Nephron progenitor cell (in vitro differentiated cells): ENCODE measurements at places on chromosomes 3 and 15.

DNA sequence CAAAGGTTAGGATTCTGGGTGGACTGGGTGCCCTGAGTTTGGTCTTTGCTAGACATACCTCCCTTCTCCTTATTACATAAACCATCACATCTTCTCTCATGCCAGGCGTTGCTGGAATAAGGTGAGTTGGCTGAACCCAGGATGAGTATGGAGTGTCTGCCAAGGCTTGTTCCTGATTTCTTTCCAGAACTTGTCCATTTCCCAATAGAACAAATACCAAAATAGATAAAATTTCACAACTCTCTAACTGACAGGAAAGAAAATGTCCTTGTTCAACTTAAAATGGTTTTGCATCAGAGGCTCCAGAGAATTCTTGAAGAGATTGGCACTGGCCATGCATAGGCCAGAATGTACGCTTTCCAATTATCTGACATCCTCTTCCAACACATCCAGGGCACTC lies 291.9 kb downstream of the IGSF11 start:
- no peaks in the 10 kb centered on the region for H3K36me3 ChIP-seq
- no peak for DNase-seq
- H3K4me1 ChIP-seq: no peaks in the 10 kb centered on the region
- H3K27ac ChIP-seq: no peak overlapping the region
- H3K27me3 ChIP-seq: peaks cover under 1% of the 10 kb centered on the region
- H3K4me3 ChIP-seq: no peak overlapping the region

DNA sequence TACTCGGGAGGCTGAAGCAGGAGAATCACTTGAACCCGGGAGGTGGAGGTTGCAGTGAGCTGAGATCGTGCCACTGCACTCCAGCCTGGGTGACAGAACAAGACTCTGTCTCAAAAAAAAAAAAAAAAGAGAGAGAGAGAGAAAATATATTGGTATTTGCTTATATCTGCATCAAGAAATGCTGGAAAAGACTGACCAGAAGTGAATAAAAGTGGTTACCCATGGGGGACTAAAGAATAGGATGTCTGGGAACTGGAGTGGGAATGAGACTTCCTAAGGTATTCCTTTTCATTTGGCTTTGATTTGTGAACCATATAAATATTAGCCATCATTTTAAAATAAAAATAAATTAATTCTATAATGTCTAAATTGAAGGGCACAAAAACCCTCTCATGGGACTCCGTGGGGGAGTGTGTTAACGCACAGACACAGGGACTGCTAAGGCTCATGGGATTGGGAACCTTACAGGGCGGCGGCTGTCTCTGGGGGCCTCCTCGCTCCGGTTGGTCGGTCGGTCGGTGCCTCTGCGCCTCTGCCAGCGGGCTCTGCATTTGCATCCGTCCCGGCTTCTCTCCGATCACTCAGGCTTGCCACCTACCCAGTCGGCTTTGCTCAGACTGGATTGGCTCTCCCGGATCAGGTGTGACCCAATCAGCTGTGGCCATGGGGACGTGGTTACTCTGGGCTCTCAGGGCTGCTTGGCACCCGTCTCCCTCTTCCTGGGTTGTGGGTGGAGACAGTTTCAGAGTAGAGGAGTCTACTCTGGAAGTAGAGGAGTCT lies 12.7 kb upstream of the TSPAN3 start:
- H3K27me3 ChIP-seq: peaks cover 3% of the 10 kb centered on the region
- peak; percentile 65 for DNase-seq
- H3K4me3 ChIP-seq: peak overlapping the region; percentile 47
- no peaks in the 10 kb centered on the region for H3K36me3 ChIP-seq
- H3K27ac ChIP-seq: peak overlapping the region; percentile 40

- H3K27me3 ChIP-seq: no peaks in the 10 kb centered on the region
- H3K36me3 ChIP-seq: no peaks in the 10 kb centered on the region
- no peak overlapping the region for H3K4me3 ChIP-seq
- no peak overlapping the region for H3K27ac ChIP-seq
- DNase-seq: no peak
Observed at GRCh38 chr3:164952966-164953365, 125.3 kb downstream of the SI start.

DNA sequence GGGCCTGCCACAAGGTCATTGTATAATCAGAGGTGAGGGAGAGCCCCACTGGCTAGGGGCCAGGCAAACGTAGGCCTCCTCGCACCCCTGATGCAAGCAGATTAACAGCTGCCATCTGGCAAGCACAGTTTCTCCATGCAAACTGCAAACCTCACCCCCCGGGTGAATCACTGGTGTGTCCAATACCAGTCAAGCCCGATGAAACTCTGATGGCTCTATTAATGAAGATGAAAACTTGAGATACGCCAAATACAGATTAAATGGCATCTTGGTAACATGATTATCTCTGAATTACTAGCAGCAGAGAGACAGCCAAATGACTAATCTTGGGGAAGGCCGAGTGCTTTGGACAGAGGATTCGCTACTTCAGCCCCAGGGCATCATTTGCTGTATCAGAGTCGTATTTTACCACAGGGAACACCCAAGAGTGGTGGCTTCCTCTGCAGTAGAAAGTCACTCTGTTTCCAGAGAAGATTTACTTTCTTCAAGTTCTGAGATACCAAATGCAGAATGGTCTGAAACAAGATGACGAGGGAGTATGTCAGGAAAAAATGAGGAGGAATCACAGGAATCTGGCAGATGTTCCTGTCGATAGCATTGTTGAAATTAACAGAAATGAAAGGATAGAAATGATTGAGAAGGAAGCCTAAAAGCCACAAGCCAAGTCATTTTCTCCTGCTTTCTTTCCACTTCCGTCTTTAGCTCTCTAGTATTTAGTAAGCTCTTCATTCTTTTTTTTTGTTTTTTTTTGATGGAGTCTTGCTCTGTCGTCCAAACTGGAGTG lies 96.2 kb upstream of the NR2F2 start:
- peaks cover 18% of the 10 kb centered on the region for H3K36me3 ChIP-seq
- peaks cover 4% of the 10 kb centered on the region for H3K27me3 ChIP-seq
- H3K27ac ChIP-seq: peak overlapping the region; percentile 73

GRCh38 chr3:55159016-55159415 lies 231.2 kb upstream of the LRTM1 start:
- H3K27ac ChIP-seq: no peak overlapping the region
- no peaks in the 10 kb centered on the region for H3K27me3 ChIP-seq
- no peak for DNase-seq
- H3K36me3 ChIP-seq: no peaks in the 10 kb centered on the region

- DNase-seq: no peak
- H3K27me3 ChIP-seq: peaks cover 7% of the 10 kb centered on the region
- H3K4me3 ChIP-seq: no peak overlapping the region
- H3K36me3 ChIP-seq: no peaks in the 10 kb centered on the region
Observed at GRCh38 chr15:92159906-92160841, 233.5 kb upstream of the ST8SIA2 start.

- no peak overlapping the region for H3K4me3 ChIP-seq
- H3K27ac ChIP-seq: no peak overlapping the region
Observed at GRCh38 chr3:101527441-101527840, 14.4 kb upstream of the SENP7 start.

GRCh38 chr15:33508703-33509102 lies 197.9 kb downstream of the RYR3 start:
- H3K4me3 ChIP-seq: no peak overlapping the region
- no peaks in the 10 kb centered on the region for H3K4me1 ChIP-seq
- H3K36me3 ChIP-seq: no peaks in the 10 kb centered on the region
- no peak for DNase-seq
- no peak overlapping the region for H3K27ac ChIP-seq

DNA sequence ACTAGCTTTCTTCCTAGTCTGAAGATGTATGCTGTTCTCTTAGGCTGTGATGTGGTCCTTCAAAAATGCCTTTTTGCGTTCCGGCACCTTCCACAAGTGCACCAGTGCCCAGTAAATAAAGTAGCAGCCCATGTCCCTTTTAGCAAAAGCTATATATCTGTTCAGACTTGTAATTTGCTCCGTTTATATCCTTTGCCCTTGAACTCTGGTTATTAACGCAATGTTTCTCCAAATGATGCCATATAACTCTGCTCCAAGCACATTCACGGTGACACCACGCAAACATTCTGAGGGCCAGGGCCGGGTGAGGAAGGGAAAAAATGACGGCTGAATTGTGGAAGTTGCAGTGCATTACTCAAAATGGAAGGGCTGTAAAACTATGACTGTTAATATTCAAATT lies 1001.1 kb upstream of the NR2F2 start:
- peaks cover 49% of the 10 kb centered on the region for H3K4me1 ChIP-seq
- DNase-seq: no peak
- no peak overlapping the region for H3K27ac ChIP-seq
- peaks cover 5% of the 10 kb centered on the region for H3K27me3 ChIP-seq
- no peaks in the 10 kb centered on the region for H3K36me3 ChIP-seq

DNA sequence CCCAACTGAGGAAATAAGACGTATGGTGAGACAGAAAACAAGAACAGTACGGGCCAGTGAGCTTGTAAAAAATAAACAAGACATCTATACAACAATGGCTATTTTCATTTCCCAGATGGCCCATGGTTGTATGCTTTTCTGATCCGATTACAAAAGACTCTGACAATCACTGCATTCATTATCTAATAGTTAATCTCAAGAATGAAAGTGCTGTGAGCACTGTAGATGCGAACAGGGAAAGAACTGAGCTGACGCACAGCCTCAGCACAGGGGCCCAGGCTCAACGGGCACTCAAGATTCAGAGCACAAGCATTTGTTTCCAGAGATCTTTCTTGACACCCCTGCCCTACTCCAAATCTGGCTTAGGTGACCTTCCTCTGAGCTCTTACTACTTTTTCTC lies 6.9 kb downstream of the MTMR10 start:
- peaks cover 37% of the 10 kb centered on the region for H3K36me3 ChIP-seq
- no peaks in the 10 kb centered on the region for H3K27me3 ChIP-seq
- no peak overlapping the region for H3K4me3 ChIP-seq
- peak overlapping the region; percentile 66 for H3K27ac ChIP-seq
- no peak for DNase-seq

GRCh38 chr3:156643729-156644389 lies 30.5 kb upstream of the TIPARP start:
- peak; percentile 19 for DNase-seq
- H3K36me3 ChIP-seq: no peaks in the 10 kb centered on the region
- peak overlapping the region; percentile 59 for H3K4me3 ChIP-seq
- H3K27me3 ChIP-seq: no peaks in the 10 kb centered on the region
- H3K27ac ChIP-seq: peak overlapping the region; percentile 96

DNA sequence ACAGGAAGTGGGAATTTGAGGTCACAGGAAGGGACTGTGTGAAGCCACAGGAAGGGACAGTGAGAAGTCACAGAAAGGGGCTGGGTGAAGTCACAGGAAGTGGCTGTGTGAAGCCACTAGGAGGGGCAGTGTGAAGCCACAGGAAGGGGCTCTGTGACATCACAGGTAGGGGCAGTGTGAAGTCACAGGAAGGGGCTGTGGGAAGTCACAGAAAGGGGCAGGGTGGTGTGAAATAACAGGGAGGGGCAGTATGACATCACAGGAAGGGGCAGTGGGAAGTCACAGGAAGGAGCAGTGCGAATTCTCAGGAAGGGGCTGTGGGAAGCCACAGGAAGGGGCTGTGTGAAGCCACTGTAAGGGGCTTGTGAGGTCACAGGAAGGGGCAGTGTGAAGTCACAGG lies 35.8 kb downstream of the GASK1A start:
- no peak overlapping the region for H3K4me3 ChIP-seq
- no peak for DNase-seq
- H3K36me3 ChIP-seq: no peaks in the 10 kb centered on the region

DNA sequence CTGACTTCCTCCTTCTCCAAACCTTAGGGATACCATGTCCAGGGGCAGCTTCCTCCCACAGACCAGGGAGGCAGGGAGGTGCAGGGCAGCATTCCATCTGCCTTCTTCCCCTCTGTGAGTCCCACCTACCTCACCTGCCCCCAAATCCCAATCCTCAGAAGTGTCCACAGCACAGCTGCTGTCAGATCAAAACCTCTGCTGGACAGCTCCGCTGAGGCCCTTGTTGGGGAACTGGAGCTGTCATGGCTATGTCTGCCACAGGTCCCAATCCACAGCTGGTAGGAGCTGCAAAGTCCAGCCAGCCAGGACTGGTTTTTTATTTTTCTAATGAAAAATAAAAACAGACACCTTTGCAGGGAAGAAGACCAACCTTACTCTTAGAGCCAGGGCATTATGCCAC lies 40.7 kb upstream of the TBC1D21 start:
- H3K4me3 ChIP-seq: no peak overlapping the region
- no peaks in the 10 kb centered on the region for H3K4me1 ChIP-seq
- peak; percentile 20 for DNase-seq
- H3K27me3 ChIP-seq: peaks cover 30% of the 10 kb centered on the region

DNA sequence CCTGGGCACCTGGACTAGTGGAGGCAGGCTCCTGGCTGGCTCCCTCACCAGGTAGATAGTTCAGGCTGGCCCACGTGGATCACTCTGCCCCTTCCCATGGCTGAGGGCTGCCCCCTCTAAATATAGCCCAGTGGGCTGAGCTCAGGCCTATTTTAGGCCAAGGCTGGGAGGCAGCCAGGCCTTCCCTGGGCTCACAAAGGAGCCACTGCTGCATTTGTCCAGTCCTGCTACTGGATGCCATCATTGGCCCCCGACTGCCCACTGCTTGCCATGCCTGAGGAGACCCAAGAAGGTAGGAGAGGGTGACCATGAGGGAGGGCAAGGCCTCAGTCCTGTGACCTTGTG lies at the start of gene LSMEM2:
TSS of gene LSMEM2 (plus strand) at position 208 of the 345 bp plus-strand sequence. CDS start at position 235, 27 bp downstream.
- peaks cover 27% of the 10 kb centered on the region for H3K27me3 ChIP-seq
- no peak within 1 kb of the TSS for H3K27ac ChIP-seq
- no peaks in the 10 kb centered on the region for H3K36me3 ChIP-seq
- no peak for DNase-seq
- no peak within 1 kb of the TSS for H3K4me3 ChIP-seq
- peaks cover 31% of the 10 kb centered on the region for H3K4me1 ChIP-seq

GRCh38 chr3:71129611-71130431 lies 453.7 kb downstream of the FOXP1 start:
- peak overlapping the region; percentile 90 for H3K27ac ChIP-seq
- H3K4me3 ChIP-seq: peak overlapping the region; percentile 86
- peaks cover 87% of the 10 kb centered on the region for H3K4me1 ChIP-seq
- DNase-seq: no peak
- H3K27me3 ChIP-seq: no peaks in the 10 kb centered on the region
- H3K36me3 ChIP-seq: no peaks in the 10 kb centered on the region
